Suppressor macrophage treated with lipopolysaccharide for 4 hours (primary cell): ENCODE measurements at places on chromosomes 5 and 9.

GRCh38 chr9:99787556-99787955, 34.1 kb upstream of the NR4A3 start:
- peak; percentile 72 for DNase-seq

GRCh38 chr5:112320408-112320807, 98.7 kb downstream of the EPB41L4A start:
- DNase-seq, result no peak

DNA sequence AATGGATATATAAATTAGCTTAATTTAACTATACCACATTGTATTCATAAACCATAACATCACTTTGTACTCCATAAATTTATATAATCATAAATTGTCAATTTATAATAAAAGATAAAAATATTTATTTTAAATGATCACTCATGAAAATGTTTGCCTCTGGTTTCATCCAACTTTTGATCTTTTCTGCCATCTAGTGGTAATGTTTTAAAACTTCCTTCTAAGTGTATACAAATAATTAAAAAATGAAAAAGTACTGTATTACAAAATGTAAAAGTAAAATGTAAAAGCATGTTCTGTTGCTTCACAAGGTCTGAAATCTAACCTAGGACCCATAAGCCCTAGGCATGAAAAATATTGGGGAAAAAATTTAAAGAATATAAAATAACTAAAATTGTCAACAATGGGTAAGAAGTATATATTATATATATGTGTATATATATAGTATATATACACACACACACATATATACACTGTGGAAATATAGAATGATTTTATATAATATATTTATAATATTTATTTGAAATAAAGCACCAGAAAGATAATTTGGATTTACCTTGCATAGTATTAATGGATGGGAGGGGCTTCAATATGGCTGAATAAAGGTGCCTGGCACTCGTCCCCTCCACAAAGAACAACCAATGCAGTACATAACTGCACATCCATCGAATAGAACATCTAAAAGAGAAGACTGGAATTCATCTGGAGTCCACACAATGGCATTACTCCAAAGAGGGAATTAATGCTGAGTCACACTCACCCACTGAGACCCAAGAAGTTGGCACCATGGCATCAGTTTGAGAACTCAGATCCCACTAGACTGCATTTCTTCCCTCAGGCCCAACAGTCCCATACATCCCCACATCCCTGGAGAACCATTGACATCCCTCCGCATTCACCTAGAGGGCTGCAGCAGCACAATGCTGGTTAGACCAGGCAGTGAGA, 32.5 kb downstream of the ANXA1 start:
- DNase-seq, result peak; percentile 74

DNA sequence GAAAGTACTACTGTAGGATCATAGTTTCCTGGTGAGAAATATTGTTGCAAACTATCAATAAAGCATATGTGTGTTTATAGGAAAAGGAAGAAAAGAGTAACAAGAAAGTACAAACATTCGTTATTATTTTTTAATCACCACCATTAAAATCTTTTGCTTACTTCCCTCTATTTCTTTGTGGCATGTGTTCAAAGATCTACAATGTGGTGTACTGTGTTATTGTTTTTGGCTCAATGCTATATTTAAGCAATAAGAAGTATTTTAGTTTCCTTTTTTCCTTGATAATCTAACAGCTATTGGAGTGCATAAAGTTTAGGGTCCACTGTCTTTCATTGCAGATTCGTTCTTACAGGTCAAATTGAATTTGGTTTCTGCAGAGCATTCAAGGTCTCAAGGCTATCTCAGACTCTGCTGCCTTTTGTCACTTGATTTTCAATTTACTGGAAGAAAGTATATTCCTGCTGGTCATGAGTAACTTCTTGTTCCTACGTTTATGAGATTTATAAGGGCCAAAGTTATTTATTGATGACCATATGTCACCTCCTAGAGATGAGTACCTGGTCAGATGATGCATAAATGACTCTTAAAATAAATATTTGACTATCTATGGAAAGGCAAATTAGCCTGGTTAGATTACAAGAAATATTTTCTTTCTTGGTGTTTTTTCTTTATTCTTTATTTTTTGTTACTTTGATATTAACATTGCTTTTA, 323.0 kb downstream of the TMEM167A start:
- no peak for DNase-seq

DNA sequence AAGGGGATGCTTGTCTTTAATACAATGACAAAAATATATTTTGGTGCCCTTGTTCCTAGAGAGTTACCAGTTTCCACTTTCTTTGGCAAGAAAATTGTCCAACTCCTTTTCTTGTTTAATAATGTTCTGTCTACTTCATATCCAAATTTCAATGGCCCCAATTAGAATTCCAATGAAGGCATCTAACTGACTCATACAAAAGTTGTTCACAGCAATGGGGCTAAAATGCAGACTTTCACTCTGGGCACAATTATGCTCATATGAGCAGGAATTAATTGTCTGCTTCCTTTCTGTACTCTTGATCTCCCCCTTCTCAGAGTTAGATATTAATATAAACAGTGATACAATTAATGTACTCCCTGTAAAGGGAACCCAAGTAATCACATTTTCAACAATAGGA, 42.1 kb upstream of the ZNF622 start:
- no peak for DNase-seq

DNA sequence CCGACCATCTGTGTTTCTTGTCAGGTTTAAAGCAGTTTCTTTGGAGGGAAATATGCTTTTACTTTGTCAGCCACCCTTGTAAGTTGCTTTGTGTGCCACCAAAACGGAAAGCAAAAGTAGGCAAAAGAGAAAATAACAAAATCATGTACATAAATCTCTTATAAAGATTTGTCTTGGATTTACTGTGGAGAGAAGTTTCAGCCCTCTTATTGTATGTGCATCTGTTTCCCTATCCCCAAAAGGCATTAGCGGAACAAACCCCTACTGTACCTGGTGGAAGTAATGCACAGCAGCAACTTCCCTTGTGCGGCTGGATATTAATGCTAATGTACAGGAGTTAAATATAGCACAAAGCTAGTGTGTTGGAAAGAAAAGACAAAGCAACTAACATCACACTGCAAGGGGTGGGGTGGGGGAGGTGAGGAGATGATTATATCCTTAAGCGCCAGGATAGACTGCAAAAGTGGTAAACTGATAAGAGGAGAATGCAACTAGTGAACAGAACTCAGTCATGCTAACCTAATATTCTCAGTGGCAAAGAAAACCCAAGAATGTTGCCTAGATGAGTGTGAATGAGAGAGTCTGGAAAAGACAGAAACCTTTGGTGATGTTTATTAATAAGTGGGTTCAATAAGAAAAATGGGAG, 396.5 kb upstream of the MEF2C start:
- no peak for DNase-seq

DNA sequence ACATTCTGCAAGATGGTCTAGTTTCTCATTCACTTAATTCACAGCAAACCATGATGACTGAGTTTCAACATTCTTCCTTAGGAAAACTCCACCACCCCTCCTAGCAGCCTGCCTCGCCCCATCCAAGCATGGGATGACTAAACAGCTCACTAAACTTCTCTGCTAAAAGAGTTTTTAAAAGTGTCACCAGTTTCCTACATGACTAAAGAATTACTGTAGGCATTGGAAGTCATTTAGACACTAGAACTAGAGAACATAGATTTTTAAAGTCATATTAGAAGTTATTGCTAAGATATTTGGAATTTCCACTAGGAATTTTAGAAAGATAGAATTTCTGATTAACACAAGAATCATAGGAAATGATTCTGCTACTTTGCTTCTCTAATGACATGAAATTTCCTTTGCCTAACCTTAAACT, 5.5 kb upstream of the ESM1 start:
- DNase-seq, result no peak

DNA sequence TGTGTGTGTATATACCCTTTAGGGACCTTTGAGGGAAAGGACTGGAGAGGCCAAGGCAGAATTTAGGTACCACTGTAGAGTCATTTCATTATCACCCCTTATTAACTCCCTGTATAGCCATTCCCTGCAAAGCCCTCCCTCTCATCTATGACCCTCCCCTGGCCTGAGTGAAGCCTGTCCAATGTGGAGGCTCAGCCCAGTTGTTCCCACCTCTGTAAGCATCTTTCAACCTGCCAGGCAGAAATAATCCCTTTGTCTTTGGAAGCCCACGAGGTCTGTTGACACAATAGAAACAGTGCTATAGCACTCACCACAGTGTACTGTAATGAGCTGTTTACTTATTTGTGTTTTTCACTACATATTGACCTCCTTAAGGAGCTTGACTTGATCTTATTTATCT, 88.5 kb upstream of the SEMA6A start:
- DNase-seq, result no peak

GRCh38 chr5:154333016-154333415, 112.8 kb upstream of the SAP30L start:
- DNase-seq, result no peak

- no peak for DNase-seq
Measured at GRCh38 chr5:13809921-13810320, 134.6 kb downstream of the DNAH5 start.

DNA sequence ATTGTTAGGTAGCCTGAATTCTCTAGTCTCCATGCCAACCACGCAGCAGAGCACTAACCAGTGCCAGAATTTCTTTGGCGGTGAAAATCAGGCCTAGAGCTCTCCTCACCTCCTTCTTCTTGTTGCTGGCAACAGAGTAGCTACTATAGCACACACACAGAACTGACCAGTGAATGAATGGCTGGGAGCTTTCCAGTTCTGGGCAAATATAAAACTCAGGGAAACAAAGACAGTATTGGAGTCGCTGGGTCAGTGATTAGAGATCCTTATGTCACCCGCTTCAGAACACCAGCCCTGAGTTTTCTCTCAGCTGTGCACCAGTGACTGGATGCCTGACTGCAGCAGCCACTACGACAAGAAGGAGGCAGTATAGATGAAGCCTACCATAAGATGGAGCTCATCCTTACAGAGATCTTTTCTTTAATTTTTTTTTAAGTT, 26.9 kb upstream of the FEM1C start:
- DNase-seq, result no peak

- DNase-seq, result no peak
Measured at GRCh38 chr5:179918742-179919486, 11.2 kb upstream of the TBC1D9B start.

DNA sequence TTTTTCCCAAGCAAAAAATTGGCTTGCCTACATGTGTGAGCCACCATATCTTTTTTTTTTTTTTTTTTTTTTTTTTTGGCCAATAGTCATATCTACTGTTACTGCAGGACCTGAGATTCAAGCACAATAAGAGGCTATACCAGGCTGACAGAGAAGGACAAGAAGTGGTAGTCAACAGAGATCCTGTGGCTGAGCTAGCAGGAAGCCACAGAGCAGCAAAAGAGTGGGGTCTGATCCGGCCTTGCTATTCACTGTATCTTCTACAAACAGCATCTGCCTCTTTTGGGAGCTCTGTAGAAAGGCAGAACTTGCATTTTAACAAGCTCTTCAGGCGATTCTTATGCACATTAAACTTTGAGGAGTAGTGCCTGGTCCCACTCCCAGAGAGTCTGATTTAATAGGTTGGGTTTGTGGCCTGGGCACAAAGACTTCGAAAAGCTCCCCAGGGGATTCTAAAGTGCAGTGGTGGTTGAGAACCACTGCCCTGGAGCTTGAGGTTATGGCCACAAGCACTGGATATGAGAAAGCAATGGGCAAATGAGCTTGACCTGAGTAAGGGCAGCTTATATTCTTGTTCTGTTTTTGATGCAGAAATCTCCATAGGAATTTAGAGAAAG, 162.8 kb downstream of the PIK3R1 start:
- no peak for DNase-seq

DNA sequence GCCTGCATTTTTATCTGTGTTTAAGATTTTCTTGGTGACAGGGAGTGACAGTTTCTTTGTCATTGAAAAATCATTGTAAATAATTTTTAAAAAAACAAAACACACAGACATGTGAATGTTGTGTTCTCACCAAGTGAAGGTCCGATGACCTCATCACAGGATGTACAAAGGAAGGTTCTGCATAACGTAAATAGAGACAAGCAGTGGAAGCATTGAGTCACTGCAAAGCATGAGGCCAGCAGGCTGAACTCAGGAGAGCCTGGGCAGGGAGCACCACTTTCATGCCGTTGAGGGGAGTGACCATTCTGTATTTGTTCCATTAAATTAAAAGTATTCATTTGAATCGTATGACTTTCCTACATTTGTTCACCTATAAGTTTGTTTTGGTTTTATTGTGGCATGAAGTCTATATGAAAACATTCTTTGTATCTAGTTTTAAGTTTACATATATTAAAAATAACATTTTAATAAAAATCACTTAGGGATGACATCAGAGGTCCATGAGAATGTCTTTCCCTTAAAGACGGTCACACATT, 70.4 kb upstream of the TLE1 start:
- peak; percentile 33 for DNase-seq

DNA sequence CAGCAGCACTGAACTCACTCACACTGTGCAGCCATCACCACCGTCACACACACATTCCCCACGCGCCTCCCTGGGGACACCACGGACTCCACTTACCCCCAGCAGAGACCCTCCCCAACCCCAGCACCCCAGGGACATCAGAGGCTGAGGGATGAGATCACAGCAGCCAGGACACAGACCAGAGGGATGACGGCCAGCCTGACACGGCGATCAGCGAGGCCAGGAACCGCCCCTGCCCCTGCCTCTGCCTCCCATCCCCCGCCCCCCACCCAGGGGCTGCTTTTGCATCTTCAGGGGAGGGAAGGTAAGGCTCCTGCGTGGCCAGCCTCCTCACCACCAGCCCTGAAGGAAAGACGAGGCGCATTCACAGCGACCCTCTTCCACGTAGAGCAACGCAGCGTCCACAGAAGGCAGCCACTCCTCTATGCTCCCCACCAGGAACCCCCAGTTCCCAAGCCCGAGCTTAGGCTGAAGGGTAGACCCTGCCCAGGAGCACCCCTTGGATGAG, 104.5 kb downstream of the VAV2 start:
- DNase-seq, result no peak

- DNase-seq, result peak; percentile 0
Measured at GRCh38 chr5:22473886-22474285, 379.3 kb downstream of the CDH12 start.

DNA sequence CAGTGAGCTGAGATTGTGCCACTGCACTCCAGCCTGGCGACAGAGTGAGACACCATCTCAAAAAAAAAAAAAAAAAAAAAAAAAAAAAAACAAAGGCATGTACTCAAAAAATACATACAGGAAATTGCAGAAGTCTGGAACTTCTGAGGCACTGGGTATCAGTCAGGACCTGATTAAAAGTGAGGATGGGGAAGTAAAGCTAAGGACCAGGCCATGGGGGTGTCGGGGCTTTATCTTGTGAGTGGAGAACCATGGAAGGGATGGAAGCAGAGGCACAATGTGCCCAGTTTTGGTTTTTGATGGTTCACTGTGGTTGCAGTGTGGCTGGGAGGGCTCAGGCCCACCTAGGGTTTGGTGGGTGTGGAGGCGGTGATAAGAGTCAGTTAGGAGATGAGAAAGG, 212.7 kb upstream of the PIK3R1 start:
- DNase-seq, result peak; percentile 77

- no peak for DNase-seq
Measured at GRCh38 chr5:108437425-108437824, 55.5 kb upstream of the FBXL17 start.
